Testis (tissue), 5 donors: ENCODE measurements at places on chromosomes 12 and 14. TPM values are rescaled to one million over a fixed set of nuclear protein-coding genes. Genes with fewer than 3 reads are reported as not detected.

DNA sequence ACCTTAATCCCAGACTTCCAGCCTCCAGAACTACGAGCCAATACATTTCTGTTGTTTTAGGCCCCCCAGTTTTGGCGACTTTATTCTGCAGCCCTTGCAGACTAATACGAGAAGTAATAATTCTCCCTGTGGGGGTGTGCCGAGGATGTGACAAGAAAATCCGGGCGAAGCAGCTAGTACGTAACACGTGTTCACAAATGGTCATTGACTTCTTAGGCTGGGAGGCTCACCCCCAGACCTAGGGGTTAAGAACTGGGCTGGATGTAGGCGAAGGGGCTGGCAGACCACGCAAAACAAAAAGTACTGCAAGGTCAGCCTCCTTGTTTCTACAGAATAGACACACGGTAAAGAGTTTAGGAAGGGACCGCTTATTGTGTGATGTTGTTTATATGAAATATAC is 69.8 kb upstream of the ESRRB start:
- no peaks in the 10 kb centered on the region for H3K36me3 ChIP-seq
- H3K27ac ChIP-seq: no peak overlapping the region
- H3K27me3 ChIP-seq: no peaks in the 10 kb centered on the region
- no peak overlapping the region for H3K4me3 ChIP-seq
- DNase-seq: no peak

- no peak for DNase-seq
- no peaks in the 10 kb centered on the region for H3K27me3 ChIP-seq
- no peaks in the 10 kb centered on the region for H3K36me3 ChIP-seq
- H3K4me1 ChIP-seq: peaks cover 16% of the 10 kb centered on the region
- no peak overlapping the region for H3K4me3 ChIP-seq
- H3K27ac ChIP-seq: no peak overlapping the region
These were observed 121.9 kb upstream of the SLC35F4 start for GRCh38 chr14:57987596-57988300.

Gene KRT74
- 3.9 TPM for total RNA-seq

- H3K36me3 ChIP-seq: no peaks in the 10 kb centered on the region
- no peaks in the 10 kb centered on the region for H3K4me1 ChIP-seq
- no peak overlapping the region for H3K4me3 ChIP-seq
- no peak for DNase-seq
- no peak overlapping the region for H3K27ac ChIP-seq
These were observed 54.6 kb upstream of the ATXN7L3B start for GRCh38 chr12:74483057-74483456.

- H3K36me3 ChIP-seq: no peaks in the 10 kb centered on the region
- H3K27ac ChIP-seq: no peak overlapping the region
- no peaks in the 10 kb centered on the region for H3K4me1 ChIP-seq
- no peaks in the 10 kb centered on the region for H3K27me3 ChIP-seq
- H3K4me3 ChIP-seq: no peak overlapping the region
These were observed 188.2 kb downstream of the PLCZ1 start for GRCh38 chr12:18549598-18549997.

Gene GPR65
- 0.08 TPM for total RNA-seq

DNA sequence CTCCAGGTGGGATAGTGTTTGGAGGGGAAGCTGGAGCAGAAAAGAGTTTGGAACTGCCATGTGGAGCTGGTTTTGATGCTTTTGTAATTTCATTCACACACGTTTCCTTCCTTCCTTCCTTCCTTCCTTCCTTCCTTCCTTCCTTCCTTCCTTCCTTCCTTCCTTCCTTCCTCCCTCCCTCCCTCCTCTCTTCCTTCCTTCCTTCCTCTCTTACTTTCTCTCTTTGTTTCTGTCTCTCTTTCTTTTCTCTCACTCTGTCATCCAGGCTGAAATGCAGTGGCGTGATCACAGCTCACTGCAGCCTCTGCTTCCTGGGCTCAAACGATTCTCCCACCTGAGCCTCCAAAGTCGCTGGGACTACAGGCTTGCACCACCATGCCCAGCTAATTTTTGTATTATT is 168.0 kb upstream of the ARID2 start:
- H3K4me3 ChIP-seq: no peak overlapping the region
- H3K4me1 ChIP-seq: no peaks in the 10 kb centered on the region
- no peaks in the 10 kb centered on the region for H3K36me3 ChIP-seq
- no peaks in the 10 kb centered on the region for H3K27me3 ChIP-seq

DNA sequence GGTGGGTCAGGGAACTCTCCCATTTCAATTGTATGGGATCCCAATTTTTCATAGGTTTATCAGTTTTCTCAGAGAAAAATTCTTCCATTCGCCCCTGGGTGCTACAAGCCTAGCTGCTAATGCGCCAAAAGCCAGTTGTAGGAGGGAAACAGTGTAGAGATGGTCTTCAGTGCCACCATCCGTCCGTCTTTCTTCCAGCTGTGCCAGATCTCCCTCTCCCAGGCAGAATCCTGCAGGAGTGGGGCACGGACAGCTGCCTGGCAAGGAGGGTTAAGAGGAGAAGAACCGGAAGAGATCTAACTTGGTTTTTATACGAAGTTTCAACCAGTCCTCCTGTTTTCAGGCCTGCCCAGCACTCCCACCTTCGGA is 38.9 kb upstream of the FUT8 start:
- peak overlapping the region; percentile 35 for H3K4me3 ChIP-seq
- H3K4me1 ChIP-seq: no peaks in the 10 kb centered on the region
- peak; percentile 26 for DNase-seq
- H3K27ac ChIP-seq: no peak overlapping the region

- no peaks in the 10 kb centered on the region for H3K27me3 ChIP-seq
- no peak overlapping the region for H3K4me3 ChIP-seq
- DNase-seq: peak; percentile 44
- H3K36me3 ChIP-seq: no peaks in the 10 kb centered on the region
- no peaks in the 10 kb centered on the region for H3K4me1 ChIP-seq
These were observed 4.8 kb upstream of the LMNTD1 start for GRCh38 chr12:25557830-25558436.

Gene GXYLT1
- 29.9 TPM for total RNA-seq

DNA sequence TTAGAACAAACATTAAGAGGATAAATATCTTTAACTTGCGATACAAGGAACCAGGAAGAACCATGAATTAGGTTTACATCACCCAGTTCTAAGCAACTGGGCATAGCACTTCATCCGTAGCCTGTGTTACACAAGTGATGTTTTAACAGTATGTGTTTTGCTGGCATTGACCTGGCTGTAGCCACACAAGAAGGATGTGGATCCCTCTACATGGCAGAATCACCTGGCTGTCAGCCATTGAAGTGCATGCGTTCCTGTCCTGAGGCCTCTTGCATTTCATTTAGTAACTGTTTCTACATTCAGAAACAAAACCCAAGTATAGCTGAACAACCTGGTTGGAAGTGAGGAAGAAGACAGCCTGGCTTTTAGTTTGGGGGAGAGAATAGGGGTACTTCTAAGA is 72.2 kb downstream of the TGFB3 start:
- H3K27me3 ChIP-seq: no peaks in the 10 kb centered on the region
- H3K36me3 ChIP-seq: no peaks in the 10 kb centered on the region
- DNase-seq: no peak

Gene ISM2
- 6.2 TPM for total RNA-seq

DNA sequence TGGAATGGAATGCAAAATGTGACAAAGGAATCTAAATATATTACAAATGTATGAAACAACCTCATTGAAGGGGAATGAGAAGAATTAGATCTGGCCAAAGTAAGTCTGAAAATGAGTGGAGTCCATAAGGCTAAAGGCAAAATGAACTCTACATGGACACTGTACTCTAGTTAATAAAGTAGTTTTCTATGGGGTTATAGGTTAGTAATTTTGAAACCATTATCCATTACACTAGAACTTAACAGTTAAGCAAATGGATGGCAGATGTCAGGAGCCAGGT is 222.1 kb downstream of the NUAK1 start:
- no peak overlapping the region for H3K27ac ChIP-seq
- no peaks in the 10 kb centered on the region for H3K4me1 ChIP-seq
- H3K36me3 ChIP-seq: no peaks in the 10 kb centered on the region
- no peak overlapping the region for H3K4me3 ChIP-seq
- H3K27me3 ChIP-seq: no peaks in the 10 kb centered on the region

- no peak for DNase-seq
- no peaks in the 10 kb centered on the region for H3K36me3 ChIP-seq
- no peak overlapping the region for H3K4me3 ChIP-seq
- H3K27ac ChIP-seq: no peak overlapping the region
- H3K27me3 ChIP-seq: no peaks in the 10 kb centered on the region
These were observed 165.2 kb downstream of the VRK1 start for GRCh38 chr14:96962337-96962736.

Gene USP15
- total RNA-seq: 146 TPM

Gene GDF3
- not detected for total RNA-seq

DNA sequence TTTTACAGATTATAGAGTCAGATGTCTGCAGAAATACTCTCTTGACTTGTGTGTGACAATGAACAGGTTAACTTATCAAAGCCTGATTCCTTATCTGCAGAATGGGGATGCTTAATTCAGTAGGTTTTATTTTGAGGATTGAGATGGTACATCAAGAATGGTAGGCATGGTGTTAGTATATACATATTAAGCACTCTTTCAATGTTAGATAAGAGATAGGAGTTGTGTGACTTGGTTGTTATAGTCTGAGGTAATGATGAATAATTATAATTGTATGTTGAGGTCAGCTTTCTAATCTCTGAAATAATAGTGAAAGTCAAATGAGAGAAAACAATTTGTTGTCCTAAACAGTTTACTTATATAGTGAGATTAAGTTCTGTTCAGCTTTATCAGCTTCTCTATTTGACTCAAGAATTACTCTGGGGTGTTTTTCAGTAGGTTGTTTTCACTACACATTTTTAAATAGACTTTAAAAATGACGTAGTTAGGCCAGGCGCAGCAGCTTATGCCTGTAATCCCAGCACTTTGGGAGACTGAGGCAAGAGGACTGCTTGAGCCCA is 11.9 kb downstream of the PALS1 start:
- no peaks in the 10 kb centered on the region for H3K27me3 ChIP-seq
- H3K4me3 ChIP-seq: no peak overlapping the region
- no peak for DNase-seq
- no peaks in the 10 kb centered on the region for H3K36me3 ChIP-seq
- peaks cover 14% of the 10 kb centered on the region for H3K4me1 ChIP-seq
- H3K27ac ChIP-seq: peak overlapping the region; percentile 9

Gene MAP4K5
- total RNA-seq: 67.0 TPM

Gene KIF26A
- 18.3 TPM for total RNA-seq

GRCh38 chr14:51869411-51870100 is 9.1 kb downstream of the GNG2 start:
- peaks cover 4% of the 10 kb centered on the region for H3K4me1 ChIP-seq
- no peaks in the 10 kb centered on the region for H3K27me3 ChIP-seq
- H3K4me3 ChIP-seq: no peak overlapping the region
- H3K27ac ChIP-seq: no peak overlapping the region
- DNase-seq: no peak
- H3K36me3 ChIP-seq: no peaks in the 10 kb centered on the region

- no peaks in the 10 kb centered on the region for H3K27me3 ChIP-seq
- DNase-seq: no peak
- no peak overlapping the region for H3K27ac ChIP-seq
- H3K4me1 ChIP-seq: no peaks in the 10 kb centered on the region
- no peaks in the 10 kb centered on the region for H3K36me3 ChIP-seq
- H3K4me3 ChIP-seq: no peak overlapping the region
These were observed 116.6 kb upstream of the PLEKHA5 start for GRCh38 chr12:19012965-19013364.

- H3K4me3 ChIP-seq: no peak overlapping the region
- H3K27ac ChIP-seq: no peak overlapping the region
- DNase-seq: no peak
- no peaks in the 10 kb centered on the region for H3K27me3 ChIP-seq
- peaks cover 19% of the 10 kb centered on the region for H3K4me1 ChIP-seq
These were observed 2.7 kb upstream of the NFKBIA start for GRCh38 chr14:35407306-35407630.

DNA sequence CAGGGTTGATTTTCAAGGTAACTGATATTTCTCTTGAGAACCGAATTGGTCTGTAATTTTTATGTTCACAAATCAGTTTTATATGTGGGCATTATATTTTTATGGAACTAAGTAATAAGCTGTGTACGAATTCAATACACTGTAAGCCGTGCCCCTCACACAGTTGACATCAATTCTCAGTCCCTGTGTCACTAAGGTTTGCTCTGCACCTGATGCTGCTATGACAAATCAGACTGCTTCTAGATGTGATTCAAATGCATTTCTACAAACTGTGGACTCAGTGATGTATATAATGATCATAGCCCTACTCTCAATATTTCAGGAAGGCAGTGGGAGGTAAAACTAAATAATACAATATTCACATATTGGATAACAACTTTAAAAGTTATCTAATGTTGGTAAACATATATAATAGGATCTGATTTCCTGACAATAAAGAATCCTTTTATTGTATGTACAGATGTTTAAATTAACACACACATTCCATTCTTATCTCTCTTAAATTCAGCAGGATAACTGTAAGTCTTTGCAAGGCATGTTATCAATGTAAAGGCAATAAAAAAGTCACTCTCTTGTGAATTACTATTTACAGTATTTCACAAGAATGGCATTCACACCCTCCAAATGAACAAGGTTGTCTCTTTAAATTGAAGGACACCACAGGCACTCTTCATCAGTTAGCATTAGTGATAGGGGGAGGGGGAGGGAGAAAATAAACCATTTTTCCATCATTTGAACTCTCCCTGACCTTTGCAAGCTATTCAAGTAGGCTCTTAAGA is 87.2 kb upstream of the SOX5 start:
- no peaks in the 10 kb centered on the region for H3K36me3 ChIP-seq
- no peak overlapping the region for H3K27ac ChIP-seq
- no peaks in the 10 kb centered on the region for H3K27me3 ChIP-seq
- H3K4me3 ChIP-seq: no peak overlapping the region
